ENCODE measurements at places on chromosomes 2 and 18. TPM values are rescaled to one million over a fixed set of nuclear protein-coding genes. Genes with fewer than 3 reads are reported as not detected.
A peak's percentile ranks its signal among the peaks of the same experiment; 100 is the strongest.

Gene SNX17
- 120 TPM for total RNA-seq

DNA sequence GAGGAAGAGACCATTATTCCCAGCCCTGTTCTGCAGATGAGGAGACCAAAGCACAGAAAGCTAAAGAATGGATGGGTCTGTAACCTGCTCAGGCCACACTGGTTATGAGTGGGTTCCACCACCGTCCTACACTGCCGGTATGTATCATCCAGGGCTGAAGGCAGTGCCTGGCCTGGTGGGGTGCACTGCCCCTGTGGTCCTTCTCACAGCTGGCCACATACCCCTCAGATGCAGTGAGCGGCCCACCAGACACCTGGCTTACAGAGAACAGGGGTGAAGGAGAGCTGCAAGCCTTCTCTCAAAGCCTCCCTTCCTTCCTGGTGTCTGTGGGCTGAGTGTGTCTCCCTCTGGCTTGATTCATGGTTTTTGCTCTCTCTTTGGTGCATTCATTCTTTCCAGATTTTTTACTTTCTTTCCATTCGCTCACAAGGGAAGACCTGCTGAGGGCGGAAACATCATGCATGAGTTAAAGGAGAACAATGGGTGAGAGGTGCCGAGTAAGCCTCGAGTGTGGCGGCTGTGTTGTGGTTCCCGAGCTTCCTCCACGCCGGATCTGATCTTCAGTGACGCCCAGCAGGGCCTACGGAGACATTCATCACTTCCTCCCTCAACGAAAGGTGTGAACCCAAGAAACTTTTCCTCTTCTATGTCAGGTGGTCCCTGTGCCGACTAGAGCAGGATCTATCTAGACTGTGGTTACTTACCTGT lies 62.1 kb upstream of the REL start:
- H3K4me1 ChIP-seq: peaks cover 42% of the 10 kb centered on the region
- peak overlapping the region; percentile 87 for H3K27ac ChIP-seq
- peaks cover 3% of the 10 kb centered on the region for H3K36me3 ChIP-seq
- H3K4me3 ChIP-seq: peak overlapping the region; percentile 23
- peak; percentile 75 for DNase-seq

DNA sequence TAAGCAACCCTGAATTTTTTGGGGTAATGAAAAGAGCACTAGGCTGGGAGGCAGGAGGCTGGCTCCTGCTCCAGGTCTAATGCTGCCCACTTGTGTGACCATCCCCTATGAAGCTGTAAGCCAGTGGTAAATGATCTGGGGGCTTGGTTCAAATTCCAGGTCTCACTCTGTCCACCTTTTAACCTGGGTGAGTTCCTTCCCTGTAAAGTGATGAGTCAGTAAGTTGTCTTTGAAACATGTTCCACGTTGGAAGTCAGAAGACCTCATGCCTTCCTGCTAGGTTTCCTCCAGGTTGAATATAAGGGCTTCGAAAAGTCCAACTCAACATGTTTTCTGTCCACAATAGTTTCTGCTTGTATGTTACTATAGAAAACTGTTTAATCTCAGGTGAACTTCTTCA lies 160.9 kb upstream of the MYT1L start:
- H3K27me3 ChIP-seq: no peaks in the 10 kb centered on the region
- no peak overlapping the region for H3K4me3 ChIP-seq
- no peaks in the 10 kb centered on the region for H3K36me3 ChIP-seq

DNA sequence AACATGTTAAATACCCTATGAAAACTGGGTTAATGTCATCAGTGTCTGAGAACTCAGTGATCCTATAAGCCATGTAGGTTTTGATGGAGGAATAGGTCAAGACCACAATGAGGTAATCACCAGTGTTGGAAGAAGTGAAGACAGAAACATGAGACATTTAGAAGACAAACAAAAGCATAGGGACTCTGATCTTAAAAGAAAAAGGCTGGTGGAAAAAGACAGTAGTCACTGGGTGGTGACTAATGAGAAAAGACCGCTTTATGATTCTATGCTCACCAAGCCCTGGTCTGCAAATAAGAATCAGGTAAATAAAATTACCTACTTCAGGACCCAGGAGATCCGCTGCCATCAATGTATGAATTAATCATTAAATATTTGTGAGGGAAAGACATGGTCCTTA lies 271.9 kb downstream of the GPD2 start:
- DNase-seq: no peak
- H3K27ac ChIP-seq: no peak overlapping the region
- no peaks in the 10 kb centered on the region for H3K4me1 ChIP-seq
- H3K27me3 ChIP-seq: peaks cover 3% of the 10 kb centered on the region

- no peak overlapping the region for H3K27ac ChIP-seq
- no peaks in the 10 kb centered on the region for H3K36me3 ChIP-seq
- no peak for DNase-seq
- H3K4me3 ChIP-seq: no peak overlapping the region
- H3K4me1 ChIP-seq: peaks cover 3% of the 10 kb centered on the region
These were observed 11.5 kb upstream of the TSPYL6 start for GRCh38 chr2:54267577-54267976.

DNA sequence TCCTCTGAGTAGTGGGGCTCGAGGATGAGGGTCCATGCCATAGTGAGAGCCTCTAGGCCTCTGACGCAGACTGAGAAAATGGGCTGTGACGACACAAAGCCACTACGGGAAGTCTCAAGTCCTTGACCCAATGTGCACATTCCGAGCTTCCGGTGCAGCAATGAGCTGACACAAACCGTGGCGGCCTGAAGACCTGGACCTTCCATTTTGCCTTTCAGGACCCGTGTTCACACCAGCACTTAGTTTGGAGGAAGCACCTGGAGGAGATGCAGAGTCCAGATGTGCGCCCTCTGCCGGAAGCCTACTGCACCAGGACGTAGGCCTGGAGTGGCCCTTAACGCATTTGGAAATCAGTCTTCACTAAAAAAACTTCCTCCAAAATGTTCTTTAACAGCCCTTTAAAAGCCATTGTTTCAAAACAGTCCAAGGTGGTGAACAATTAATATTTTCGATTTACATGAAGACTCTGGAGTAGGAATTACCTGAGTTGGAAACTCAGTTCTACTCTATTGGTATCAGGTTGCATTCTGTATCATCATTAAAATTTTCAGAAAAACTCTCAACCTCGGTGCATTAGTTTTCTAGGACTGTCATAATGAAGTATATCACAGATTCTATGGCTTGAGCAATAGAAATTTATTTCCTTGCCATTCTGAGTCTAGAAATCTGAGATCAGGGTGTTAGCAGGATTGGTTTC lies 33.9 kb downstream of the BMP10 start:
- H3K4me3 ChIP-seq: no peak overlapping the region
- no peaks in the 10 kb centered on the region for H3K27me3 ChIP-seq
- peaks cover 49% of the 10 kb centered on the region for H3K4me1 ChIP-seq
- H3K36me3 ChIP-seq: no peaks in the 10 kb centered on the region

GRCh38 chr2:43074592-43075053 lies 151.8 kb downstream of the ZFP36L2 start:
- H3K4me1 ChIP-seq: no peaks in the 10 kb centered on the region
- no peak for DNase-seq
- no peak overlapping the region for H3K27ac ChIP-seq
- H3K36me3 ChIP-seq: no peaks in the 10 kb centered on the region
